ENCODE measurements at places on chromosomes 4 and X.
A peak's percentile ranks its signal among the peaks of the same experiment; 100 is the strongest.

GRCh38 chrX:97860226-97860625 lies 976.5 kb downstream of the RPA4 start:
- DNase-seq, result no peak

DNA sequence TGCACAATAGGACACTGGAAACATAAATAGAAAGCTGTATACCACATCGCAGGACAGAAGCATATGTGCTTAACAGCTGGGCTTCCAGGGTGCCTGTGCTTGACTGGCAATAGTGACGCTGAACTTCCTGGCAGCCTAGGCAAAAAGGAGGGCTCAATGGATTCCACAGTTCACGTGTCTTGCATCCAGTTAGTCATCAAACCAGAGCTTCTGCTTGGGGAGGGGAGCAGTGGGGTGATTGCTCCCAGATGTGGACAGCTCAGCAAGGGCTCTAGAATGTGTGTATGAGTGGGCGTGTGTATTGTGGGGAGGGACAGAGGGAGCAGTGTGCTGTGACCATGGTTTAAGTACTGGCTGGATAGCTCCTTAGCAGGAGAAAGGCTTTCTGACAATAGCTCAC lies 2.3 kb downstream of the PRRG3 start:
- DNase-seq, result peak; percentile 81

DNA sequence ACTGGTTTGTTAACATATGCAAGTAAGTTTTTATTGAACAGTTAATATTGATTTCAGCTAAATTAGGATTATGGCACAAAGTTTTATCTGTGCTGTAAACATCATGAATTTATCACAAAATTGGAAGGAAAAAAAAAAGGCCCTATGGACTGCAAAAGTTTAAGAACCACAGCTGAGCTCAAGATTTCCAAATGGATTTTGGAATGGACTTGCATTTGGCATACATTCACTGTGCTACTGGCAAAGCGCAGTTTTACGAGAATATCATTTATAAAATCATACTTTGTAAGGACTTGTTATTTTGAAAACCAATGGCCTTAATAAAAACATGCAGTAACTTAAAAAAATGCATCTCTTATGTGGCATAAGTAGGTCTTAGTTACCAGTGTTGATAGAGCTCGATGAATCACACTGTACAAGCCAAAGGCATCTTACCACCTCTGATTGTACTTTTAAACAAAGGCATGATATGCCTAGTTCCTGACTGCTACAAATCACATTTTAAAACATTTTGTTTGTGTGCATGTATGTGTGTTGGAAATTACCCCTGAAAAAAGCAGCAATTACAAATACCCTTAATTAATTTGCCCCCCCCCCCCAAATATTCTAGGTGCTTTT lies 58.6 kb downstream of the TAB3 start:
- DNase-seq, result peak; percentile 19

DNA sequence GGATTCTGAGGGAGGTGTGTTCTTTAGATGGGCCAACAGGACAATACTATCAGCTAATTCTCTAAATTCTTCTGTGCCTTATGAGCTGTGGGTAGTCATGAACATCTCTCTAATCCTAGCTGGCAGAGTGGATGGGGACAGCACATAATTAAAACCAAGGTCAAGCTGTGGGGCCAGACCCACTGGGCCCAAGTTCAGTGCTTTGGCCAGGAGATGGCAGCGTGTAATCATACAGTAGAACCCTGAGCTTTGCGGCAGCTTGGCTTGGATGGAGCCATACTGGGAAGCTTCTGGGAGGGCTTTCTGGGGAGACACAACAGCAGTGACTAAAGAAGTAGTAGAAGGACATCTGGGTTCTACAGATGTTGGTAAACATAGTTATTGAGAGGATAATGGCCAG lies 140.3 kb upstream of the CXCL13 start:
- DNase-seq, result no peak

DNA sequence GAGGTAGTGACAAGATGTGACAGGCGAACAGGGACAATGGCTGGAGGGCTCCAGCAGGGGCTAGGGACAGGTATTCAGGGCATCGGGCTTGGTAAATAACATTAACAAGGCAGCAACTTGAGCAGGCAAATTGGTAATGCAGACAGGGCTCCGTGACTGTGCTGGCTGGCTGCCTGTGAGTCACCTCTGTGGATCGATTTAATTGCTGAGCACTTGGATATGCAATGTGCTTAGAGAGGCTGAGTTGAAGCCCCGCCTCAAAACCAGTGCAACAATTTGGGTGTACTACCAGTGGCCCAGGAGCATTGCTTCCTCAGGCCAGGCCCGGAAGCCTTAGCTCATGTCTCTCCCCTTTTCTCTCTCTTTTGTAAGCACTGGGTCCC lies 19.5 kb downstream of the CNGA2 start:
- no peak for DNase-seq

GRCh38 chr4:172073590-172073989 lies 260.4 kb downstream of the GALNTL6 start:
- DNase-seq, result no peak

GRCh38 chrX:74421740-74422352 lies 553 bp downstream of the SLC16A2 start:
- no peak for DNase-seq
